NCI-H1694 treated with DMSO at 0.1 percent for 48 hours (cell line): ENCODE measurements at places on chromosomes 6 and 20.
A peak's percentile ranks its signal among the peaks of the same experiment; 100 is the strongest.

DNA sequence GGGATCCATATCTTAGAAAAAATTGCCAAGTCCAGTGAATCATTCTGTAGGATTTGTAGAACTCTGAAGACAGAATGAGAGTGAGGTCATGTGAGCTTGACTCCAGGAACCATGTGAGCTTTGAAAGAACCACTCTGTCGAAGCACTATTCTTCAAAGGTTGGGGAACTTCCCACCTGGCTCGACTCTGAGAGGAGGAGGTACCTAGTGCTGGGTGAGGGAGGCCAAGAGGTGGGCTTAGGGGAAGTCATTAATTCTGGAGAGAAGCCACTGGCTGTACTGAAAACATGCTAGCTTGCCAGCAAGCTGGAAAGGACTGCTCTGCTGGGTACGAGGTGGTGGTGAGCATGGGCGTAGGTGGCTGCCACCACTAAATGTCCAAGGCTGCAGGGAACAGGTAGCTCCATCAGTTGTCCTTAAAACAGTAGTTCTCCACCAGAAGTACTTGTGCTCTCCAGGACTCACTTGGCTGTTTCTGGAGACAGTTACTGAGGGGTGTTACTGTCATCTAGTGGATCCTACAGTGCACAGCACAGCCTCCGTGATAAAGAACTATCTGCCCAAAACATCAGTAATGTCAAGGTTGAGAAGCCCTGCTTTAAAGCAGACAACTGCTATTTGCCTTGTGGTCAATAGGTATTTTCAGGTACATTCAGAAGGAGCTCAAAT, 34.7 kb upstream of the SYNJ2 start:
- DNase-seq = no peak

DNA sequence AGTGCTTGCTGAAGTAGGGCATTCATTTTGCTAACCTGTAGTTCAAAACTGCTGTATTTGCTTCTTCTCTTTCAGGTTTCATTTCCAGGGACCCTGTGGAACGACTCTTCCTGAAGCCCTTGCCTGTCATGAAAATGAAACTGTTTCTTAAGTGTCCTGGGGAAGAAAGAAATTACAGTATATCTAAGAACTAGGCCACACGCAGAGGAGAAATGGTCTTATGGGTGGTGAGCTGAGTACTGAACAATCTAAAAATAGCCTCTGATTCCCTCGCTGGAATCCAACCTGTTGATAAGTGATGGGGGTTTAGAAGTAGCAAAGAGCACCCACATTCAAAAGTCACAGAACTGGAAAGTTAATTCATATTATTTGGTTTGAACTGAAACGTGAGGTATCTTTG, 3.4 kb upstream of the NOL7 start:
- DNase-seq = no peak

DNA sequence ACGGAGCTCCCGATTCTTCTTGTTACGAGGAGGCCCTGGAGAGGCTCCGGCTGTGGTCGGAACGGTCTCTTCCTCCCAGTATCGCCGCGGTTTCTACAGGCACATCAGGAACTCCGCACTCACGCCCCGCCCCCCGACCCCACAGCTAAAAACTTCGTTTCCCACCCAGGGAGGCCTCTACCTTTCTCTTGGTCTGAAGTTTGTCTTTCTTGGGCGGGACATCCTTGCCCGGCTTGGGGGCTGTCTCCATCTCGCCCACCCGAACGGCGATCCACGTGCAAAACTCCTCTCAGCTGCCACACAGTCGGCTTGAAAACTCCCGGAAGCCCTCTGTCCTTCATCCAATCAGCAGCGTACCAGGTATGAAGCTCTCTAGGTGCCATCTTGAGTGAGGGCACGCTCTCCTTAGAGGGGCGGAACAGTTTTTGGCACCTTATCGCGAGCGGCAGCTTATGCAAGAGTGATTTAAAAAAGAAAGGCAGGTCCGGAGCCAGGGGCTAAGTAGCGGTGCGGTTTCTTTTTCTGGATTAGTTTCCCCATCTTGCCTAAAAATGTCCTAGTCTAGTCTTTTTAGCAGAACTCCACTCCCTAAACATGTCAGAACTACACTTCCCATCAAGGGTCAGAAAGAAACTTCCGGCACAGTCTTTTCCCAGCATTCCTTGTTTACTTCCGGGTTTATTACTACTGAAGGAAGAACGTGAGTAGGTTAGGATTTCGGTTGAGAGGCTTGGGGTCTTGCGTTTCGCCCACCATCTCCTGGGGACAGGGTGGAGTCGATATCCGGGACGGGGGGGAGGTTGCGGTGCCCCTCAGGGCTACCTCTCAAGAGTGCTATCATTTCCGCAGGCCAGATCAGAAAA, at the start of the genes PFDN6 and WDR46:
Gene PFDN6, plus strand, starts transcription at position 681 of the 863 bp plus-strand sequence. CDS start 256 bp downstream, outside the sequence.
Gene WDR46, minus strand, starts transcription at position 319 of the 863 bp plus-strand sequence. Its CDS starts 69 bp downstream, at position 250.
- DNase-seq = peak; percentile 88

GRCh38 chr6:100665041-100665380, 200.3 kb upstream of the SIM1 start:
- DNase-seq = no peak
